ENCODE measurements at places on chromosomes 11 and 22. TPM values are rescaled to one million over a fixed set of nuclear protein-coding genes. Genes with fewer than 3 reads are reported as not detected.

TRAF6 gene
- 9.0 TPM for total RNA-seq

OR51E2 gene
- total RNA-seq: not detected

DAGLA gene
- 0.07 TPM for total RNA-seq

OR6T1 gene
- total RNA-seq: not detected

CASP4 gene
- 32.0 TPM for total RNA-seq

SYT9 gene
- total RNA-seq: not detected

CST6 gene
- 0.75 TPM for total RNA-seq

OR8B8 gene
- not detected for total RNA-seq

NLRP6 gene
- 0.97 TPM for total RNA-seq

DNA sequence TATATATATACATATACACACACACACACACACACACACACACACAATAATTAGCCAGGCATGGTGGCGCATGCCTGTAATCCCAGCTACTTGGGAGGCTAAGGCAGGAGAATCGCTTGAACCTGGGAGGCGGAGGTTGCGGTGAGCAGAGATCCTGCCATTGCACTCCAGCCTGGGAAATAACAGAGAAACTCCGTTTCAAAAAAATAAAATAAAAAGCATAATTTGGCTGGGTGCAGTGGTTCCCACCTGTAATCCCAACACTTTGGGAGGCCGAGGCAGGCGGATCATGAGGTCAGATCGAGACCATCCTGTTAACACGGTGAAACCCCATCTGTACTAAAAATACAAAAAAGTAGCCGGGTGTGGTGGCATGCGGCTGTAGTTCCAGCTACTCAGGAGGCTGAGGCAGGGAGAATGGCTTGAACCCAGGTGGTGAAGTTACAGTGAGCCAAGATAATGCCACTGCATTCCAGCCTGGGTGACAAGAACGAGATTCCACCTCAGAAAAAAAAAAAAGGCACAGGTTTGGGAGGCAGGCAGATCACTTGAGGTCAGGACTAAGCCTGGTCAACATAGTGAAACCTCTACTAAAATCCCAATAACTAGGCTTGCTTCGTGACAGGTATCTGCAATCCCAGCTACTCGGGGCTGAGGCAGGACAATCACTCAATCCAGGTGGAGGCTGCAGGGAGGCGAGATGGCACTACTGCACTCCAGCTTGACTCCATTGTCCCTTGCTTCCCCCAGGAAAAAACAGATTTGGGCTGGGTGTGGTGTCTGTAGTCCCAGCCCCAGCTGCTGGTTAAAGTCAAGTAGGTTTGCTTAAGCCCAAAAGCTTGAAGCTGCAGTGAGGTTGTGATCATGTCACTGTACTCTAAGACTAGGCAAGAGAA is 11.8 kb upstream of the WDR74 start:
- H3K4me1 ChIP-seq: peaks cover 23% of the 10 kb centered on the region
- H3K4me3 ChIP-seq: peak overlapping the region; percentile 38
- no peaks in the 10 kb centered on the region for H3K27me3 ChIP-seq
- H3K27ac ChIP-seq: peak overlapping the region; percentile 57
- H3K36me3 ChIP-seq: peaks cover 47% of the 10 kb centered on the region

- H3K4me3 ChIP-seq: no peak overlapping the region
- DNase-seq: peak; percentile 44
- H3K27ac ChIP-seq: no peak overlapping the region
- peaks cover 58% of the 10 kb centered on the region for H3K4me1 ChIP-seq
- H3K27me3 ChIP-seq: no peaks in the 10 kb centered on the region
Observed at GRCh38 chr11:63564056-63564774, 1.0 kb upstream of the PLAAT2 start.

GRCh38 chr22:26466196-26466595 is 17.4 kb downstream of the HPS4 start:
- H3K4me3 ChIP-seq: no peak overlapping the region
- no peak overlapping the region for H3K27ac ChIP-seq
- H3K36me3 ChIP-seq: peaks cover 60% of the 10 kb centered on the region
- no peak for DNase-seq
- H3K27me3 ChIP-seq: no peaks in the 10 kb centered on the region
- H3K4me1 ChIP-seq: peaks cover 1% of the 10 kb centered on the region

GRCh38 chr11:119996556-119996955 is 141.4 kb downstream of the TRIM29 start:
- no peak overlapping the region for H3K4me3 ChIP-seq
- no peak overlapping the region for H3K27ac ChIP-seq
- no peaks in the 10 kb centered on the region for H3K4me1 ChIP-seq

- no peak for DNase-seq
- H3K27me3 ChIP-seq: no peaks in the 10 kb centered on the region
- H3K36me3 ChIP-seq: no peaks in the 10 kb centered on the region
- no peaks in the 10 kb centered on the region for H3K4me1 ChIP-seq
- H3K27ac ChIP-seq: no peak overlapping the region
Observed at GRCh38 chr22:49544286-49544685, 283.4 kb downstream of the BRD1 start.

DNA sequence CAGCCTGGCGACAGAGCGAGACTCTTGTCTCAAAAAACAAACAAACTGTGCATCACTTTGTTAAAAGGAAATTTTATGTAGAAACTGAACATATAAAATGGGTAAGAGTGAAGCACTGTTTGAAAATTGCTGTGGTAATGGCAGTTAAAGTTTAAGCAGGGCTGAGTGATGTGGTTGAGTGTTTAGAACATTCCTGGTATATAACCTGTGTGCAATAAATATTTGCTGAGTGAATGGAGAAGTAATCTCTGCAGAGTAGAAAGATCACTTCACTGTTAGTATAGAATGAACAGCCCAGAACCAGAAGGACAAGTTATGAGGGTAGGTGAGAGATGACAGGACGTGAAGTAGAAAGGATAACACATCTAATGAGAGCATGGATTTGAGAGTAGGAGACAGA is 27.3 kb downstream of the CECR2 start:
- H3K4me1 ChIP-seq: no peaks in the 10 kb centered on the region
- DNase-seq: no peak
- no peaks in the 10 kb centered on the region for H3K36me3 ChIP-seq
- H3K4me3 ChIP-seq: no peak overlapping the region

DNA sequence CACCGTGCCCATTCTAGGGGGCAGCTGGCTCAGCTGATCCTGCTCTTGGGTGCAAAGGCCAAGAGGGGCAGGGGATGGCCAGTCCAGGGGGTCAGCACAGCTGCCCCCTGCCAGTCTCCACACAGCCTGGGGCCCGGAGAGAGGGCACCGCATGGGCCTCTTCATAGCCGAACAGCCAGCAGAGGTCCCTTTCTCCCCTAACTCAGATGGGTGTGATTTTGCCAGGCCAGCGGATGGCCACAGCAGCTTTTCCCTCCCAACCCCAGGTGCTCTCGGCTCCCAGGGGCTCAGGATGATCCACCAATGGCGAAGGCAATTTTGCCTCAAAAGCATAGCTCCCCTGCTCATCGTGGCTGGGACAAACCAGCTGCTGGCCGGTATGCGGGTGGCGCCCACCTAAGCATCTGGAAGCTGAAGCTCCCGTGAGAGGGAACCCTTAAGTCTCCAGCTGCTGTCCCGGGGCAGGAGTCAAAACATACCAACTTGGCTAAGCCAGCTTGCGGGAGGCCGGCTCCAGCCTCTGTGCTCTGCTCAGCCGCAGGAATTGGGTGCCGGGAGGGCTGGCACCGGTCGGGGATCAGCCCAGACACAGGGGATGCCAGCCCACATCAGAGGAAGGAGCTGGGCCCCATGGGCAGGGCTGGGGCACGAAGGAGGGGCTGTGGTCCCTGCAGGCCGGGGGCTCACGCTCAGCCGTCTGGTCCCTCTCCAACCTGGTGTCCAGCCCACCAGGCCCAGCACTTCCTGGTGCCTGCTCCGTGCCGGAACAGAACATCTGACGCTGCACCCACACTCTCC is 30.5 kb upstream of the GNB1L start:
- no peak for DNase-seq
- H3K27ac ChIP-seq: no peak overlapping the region
- peaks cover 14% of the 10 kb centered on the region for H3K4me1 ChIP-seq
- H3K27me3 ChIP-seq: no peaks in the 10 kb centered on the region

GRCh38 chr11:31995525-31996094 is 95.3 kb upstream of the RCN1 start:
- H3K4me3 ChIP-seq: peak overlapping the region; percentile 51
- peaks cover 3% of the 10 kb centered on the region for H3K27me3 ChIP-seq
- no peak for DNase-seq
- no peaks in the 10 kb centered on the region for H3K36me3 ChIP-seq
- peaks cover 13% of the 10 kb centered on the region for H3K4me1 ChIP-seq

DNA sequence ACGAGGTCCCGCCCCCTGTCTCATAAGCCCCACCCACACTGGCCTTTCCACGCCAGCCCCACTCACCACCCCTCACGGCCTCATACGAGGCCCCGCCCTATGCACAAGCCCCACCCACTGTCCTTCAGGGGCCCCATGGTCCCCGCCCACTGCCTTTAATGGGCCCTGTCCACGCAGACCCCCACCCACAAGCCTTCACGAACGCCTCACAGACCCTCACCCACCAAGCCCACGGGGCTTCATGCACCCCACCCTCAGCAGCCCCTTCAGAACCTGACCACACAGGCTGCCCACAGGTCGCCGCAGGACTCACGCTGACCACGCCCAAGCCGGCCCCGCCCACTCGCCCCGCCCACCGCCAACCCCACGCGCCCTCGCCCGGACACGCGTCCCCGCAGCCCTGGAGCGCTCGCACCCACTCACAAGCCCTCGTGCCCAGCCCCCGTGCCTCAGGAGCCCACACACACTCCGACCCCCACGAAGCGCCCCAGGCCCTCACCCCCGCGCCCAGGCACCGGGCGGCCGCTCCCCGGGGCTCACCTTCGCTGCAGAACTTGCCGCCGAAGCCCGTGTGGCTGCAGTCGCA is 10.5 kb downstream of the NRXN2 start:
- H3K4me1 ChIP-seq: peaks cover 8% of the 10 kb centered on the region
- DNase-seq: no peak
- H3K27me3 ChIP-seq: peaks cover 69% of the 10 kb centered on the region
- no peak overlapping the region for H3K27ac ChIP-seq
- H3K36me3 ChIP-seq: no peaks in the 10 kb centered on the region
- H3K4me3 ChIP-seq: no peak overlapping the region

- no peaks in the 10 kb centered on the region for H3K4me1 ChIP-seq
- DNase-seq: no peak
- peaks cover 5% of the 10 kb centered on the region for H3K36me3 ChIP-seq
Observed at GRCh38 chr11:76614471-76615179, 55.9 kb downstream of the LRRC32 start.

DNA sequence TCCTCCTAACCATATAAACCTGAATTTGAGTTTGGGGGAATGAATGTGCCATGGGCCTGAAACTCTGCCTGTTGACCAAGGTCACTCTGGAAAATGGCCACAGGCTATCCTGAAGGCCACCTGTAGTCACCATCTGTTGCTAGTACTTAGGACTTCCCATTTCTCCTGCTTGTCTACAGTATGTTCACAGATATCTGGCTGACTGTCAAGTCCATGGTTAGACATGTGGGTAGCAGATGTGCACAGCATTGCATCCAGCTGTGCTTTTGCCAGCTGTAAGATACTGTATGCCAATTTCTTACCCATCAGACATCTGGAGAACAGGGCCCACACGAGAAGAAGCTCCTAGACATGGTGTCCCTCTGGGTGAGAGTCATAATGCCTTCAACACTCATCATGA is 475.4 kb downstream of the INSC start:
- H3K27me3 ChIP-seq: no peaks in the 10 kb centered on the region
- no peaks in the 10 kb centered on the region for H3K4me1 ChIP-seq
- no peak for DNase-seq
- no peak overlapping the region for H3K27ac ChIP-seq

DNA sequence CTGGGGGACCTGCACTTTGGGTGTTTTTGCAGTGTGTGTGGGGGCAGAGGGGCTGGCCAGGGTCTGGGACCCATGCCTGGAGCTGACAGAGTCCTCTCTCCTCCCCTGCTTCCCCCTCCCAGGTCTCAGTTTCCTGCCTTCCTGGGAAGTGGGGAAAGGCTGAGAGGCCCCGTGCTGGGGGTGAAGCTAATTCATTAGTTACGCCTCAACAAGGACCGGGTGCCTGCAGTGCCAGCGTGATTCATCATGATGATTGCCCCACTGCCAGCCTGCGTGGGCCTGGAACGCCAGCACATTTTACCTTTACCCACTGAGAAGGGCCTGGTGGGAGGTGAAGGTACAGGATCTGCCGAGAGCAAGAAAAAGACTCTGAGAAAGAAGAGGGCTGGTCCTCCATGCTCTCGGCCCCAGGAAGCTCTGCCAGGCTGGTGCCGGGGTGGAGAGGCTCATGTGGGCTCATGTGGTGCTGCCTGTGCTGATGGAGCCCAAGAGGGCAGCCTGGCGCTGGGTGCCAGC is 2.9 kb upstream of the LRRC10B start:
- no peaks in the 10 kb centered on the region for H3K36me3 ChIP-seq
- no peak overlapping the region for H3K27ac ChIP-seq
- DNase-seq: no peak
- H3K27me3 ChIP-seq: peaks cover 37% of the 10 kb centered on the region
- peaks cover 11% of the 10 kb centered on the region for H3K4me1 ChIP-seq

GRCh38 chr11:17496406-17496805 is 19.8 kb upstream of the ABCC8 start:
- peaks cover 4% of the 10 kb centered on the region for H3K27me3 ChIP-seq
- no peak for DNase-seq
- no peak overlapping the region for H3K27ac ChIP-seq

- H3K27ac ChIP-seq: no peak overlapping the region
- H3K4me1 ChIP-seq: no peaks in the 10 kb centered on the region
- H3K4me3 ChIP-seq: no peak overlapping the region
- DNase-seq: no peak
- H3K36me3 ChIP-seq: no peaks in the 10 kb centered on the region
Observed at GRCh38 chr11:121881806-121882205, 234.2 kb downstream of the BLID start.

DNA sequence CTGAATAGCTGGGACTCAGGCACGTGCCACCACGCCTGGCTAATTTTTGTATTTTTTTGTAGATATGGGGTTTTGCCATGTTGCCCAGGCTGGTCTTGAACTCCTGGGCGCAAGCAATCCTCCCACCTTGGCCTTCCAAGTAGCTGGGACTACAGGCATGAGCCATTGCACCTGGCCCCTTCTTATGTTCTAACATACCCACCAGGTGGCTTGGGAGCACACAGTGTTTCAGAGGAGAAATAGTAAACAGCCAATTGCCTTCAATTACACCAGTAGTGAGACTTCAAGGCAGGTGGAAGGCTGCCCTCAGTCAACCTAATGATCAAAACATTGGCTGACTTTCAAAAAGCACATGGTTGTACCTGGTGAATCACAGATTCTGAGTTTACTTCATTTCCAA is 167.2 kb downstream of the SWAP70 start:
- H3K36me3 ChIP-seq: no peaks in the 10 kb centered on the region
- H3K27me3 ChIP-seq: no peaks in the 10 kb centered on the region
- H3K4me3 ChIP-seq: no peak overlapping the region

- no peaks in the 10 kb centered on the region for H3K36me3 ChIP-seq
- H3K27ac ChIP-seq: no peak overlapping the region
- H3K4me1 ChIP-seq: no peaks in the 10 kb centered on the region
- no peak overlapping the region for H3K4me3 ChIP-seq
- peak; percentile 3 for DNase-seq
Observed at GRCh38 chr22:48745842-48746788, 1081.6 kb downstream of the BRD1 start.

All from activated T-helper 2 cell treated with anti-CD3 and anti-CD28 coated beads, Interferon-gamma antibody, Interleukin-2, Interleukin-4, amounts not matched to agents 10 μg/mL and 5 μg/mL and 100 μg/mL, durations not matched to agents 14 hours and 24 hours and 36 hours (primary cell).